Stimulated activated CD4-positive, alpha-beta T cell treated with anti-CD3 and anti-CD28 coated beads, Interleukin-12 subunit alpha, Interleukin-12 subunit beta, amount 100 ng/mL, for 4 hours (primary cell): ENCODE measurements at places on chromosomes 7 and 10.

- no peak for DNase-seq
Measured at GRCh38 chr7:110001254-110001938, 1089.5 kb upstream of the LRRN3 start.

DNA sequence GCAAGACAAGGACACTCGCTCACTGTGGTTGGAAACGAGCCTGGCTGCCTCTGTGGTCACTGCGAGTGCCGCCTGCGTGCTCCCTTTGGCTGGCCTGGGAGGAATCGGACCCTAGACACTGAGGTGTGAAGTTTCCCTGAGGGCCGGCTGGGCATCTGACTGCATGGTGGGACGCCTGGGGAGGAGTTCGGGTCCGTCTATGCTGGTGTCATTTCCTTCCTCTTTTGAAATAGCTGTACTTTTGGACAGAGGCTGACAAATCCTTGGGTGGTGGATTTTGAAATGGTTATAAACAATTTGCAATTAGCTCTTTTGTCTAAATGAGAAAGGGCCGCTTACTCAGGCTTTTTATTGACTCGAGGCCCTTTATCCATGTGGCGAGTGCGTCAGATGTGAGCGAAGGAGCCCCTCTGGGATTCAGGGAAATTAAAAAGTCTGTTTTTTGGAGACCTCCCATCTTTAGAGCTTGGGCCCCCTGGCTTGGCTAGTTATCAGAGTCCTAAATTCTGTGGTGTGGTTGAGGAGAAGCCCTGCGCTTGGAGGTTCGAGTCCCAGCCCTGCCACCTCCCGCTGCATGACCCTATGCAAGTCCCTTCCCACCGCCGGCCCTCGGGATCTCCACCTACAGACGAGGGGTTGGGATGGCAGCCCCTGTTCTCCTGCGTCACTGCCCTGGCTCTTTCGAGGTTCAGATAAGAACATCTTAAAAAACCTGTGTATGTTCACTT lies 147.1 kb downstream of the RGS10 start:
- DNase-seq = no peak

DNA sequence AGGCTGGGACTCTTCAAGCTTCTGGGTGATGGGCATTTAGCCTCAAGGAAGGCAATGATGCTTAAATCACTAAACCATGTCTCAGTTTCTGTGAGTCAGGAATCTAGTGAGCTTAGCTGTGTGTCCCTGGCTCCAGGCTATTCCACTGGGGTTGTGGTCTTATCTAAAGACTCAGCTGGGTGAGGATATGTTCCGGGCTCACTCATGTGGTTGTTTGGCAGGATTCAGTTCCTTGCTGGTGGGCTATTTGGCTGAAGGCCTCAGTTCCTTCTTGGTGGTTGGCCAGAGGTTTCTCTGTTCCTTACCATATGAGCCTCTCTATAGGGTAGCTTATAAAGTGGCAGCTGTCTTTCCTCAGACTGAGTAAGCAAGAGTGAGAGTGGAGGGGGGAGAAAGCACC lies 12.0 kb downstream of the EVX1 start:
- DNase-seq = no peak

- DNase-seq = no peak
Measured at GRCh38 chr7:35694161-35694783, 663 bp downstream of the HERPUD2 start.

- DNase-seq = no peak
Measured at GRCh38 chr7:127949769-127950222, 81.4 kb downstream of the LRRC4 start.

DNA sequence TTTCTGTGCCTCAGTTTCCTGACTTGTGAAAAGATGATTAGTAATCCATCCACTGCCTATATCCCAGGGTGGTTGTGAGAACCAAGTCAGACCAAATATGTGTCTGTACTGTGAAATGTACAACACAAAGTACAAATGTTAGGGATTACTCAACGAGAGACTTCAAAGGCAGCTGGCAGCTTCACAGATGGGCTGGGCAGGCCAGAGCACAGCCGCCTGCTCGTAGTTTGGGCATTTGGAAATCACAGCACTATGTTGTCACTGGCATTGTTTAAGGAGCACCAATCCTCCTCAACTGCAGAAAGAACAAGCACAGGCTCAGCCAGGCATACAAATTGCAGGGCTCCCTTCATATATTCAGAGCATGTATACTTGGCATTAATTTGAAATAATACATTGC lies 64.5 kb upstream of the C10orf90 start:
- DNase-seq = no peak

DNA sequence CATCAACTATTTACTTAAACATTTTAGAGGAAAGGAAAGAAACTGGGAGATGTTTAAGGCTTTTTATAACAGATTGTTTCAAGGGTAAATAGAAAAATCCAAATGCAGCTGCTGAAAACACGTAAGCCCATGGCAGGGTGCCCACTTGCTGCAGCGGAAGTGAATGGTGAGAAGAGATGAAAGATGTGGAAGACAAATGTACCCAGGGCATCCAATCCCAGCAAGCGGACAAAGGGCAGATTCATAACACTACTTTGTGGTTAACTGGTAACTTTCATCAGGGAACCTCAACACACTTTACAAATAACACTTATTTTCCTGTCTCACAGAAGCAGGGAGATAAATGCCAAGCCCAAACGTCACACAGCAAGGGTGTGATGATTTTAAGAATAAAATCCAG lies 358.4 kb downstream of the KCNMA1 start:
- DNase-seq = no peak

DNA sequence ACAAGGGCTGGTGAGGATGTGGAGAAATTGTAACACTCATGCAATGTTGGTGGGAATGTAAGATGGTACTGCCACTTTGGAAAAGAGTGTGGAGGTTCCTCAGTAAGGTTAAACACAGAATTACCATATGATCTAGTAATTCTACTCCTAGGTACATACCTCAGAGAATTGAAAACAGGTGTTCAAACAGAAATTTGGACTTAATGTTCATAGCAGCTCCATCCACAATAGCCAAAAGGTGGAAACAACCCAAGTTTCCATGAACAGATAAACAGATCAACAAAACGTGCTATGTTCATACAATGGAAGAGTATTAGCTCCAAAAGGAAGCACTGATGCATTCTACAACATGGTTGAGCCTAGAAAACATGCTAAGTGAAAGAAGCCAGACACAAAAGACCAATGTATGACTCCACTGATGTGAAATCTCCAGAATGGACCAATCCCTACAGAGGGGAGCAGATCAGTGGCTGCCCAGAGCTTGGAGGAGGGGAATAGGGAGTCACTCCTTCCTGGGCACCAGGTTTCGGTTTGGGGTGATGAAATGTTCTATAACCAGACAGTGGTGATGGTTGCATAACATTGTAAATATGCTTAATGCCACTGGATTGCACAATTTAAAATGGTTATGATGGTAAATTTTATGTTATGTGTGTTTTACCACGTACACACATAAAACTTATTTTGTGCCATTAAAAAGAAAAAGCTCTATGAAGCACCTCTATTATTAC lies 5.7 kb upstream of the WDR86 start:
- no peak for DNase-seq

GRCh38 chr7:8131694-8132605 lies 130.0 kb downstream of the ICA1 start:
- no peak for DNase-seq

DNA sequence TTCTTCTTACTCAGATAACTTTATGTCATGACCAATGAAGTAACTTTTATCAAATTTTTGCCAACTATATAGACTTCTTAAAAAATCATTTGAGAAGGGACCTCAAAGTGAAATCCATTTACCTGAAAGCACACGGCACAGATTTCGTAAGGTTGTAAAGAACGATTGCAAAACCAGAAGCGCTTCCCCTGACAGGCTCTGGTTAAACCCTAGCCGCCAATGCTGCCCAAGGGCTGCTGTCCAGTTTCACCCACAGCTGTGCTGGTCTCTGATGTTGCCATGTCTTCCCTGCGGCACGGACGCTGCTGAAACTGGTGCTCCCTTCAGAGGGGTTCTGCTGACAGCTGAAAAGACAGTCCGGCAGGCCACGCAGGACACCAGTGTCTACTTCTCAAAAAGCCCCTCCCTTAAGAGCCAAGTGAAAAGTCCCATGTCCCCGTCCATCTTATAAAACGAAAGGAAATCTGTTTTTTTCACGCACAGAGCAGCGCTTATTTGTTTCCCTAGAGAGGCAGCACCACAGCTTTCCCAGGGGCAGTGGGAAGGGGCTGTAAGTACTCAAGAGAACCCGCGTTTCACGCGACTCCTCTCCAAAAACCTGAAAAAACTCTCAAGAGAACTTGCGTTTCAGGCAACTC lies 32.5 kb downstream of the GNA12 start:
- no peak for DNase-seq

- DNase-seq = no peak
Measured at GRCh38 chr7:53541475-53541874, 506.0 kb downstream of the POM121L12 start.

DNA sequence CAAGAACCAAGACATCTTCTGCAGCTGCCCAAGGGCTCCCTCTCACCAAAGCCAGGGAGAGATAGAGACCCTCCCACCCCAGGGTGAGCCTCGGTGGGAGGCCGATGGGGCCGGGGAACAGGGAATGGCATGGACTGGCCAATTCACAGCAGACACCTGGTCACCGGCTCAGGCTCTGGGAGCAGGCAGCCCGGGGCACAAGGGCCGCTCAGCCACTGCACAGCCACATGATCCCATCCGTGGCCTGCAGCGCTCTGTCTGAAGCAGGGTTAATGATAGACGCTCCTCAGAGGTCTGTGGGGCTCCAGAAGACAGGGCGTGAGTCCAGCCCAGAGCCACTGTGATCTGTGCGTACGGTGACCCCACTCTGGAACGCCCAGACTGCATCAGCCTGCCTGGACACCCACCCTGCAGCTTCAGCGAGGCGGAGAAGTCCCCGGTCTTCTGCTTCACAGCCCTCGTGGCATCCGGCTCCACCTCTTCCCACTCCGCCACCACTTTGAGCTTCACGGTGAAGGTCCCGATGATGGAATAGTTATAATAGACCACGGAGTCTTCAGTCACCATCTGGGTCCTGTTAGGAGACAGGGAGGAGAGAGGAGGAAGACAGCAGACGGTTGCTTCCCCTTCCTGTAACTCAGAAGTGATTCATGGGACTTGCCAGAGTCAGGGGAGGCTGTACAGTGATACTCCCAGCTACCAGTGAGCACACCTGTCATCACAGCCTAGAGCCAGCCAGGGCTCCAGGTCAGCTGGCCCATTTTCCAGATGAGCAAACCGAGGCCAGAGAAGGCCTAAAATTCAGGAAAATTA lies 14.0 kb downstream of the TMEM130 start:
- no peak for DNase-seq

GRCh38 chr7:10571759-10572158 lies 401.9 kb upstream of the PHF14 start:
- no peak for DNase-seq

- DNase-seq = no peak
Measured at GRCh38 chr10:44843484-44843883, 67.7 kb upstream of the TMEM72 start.

DNA sequence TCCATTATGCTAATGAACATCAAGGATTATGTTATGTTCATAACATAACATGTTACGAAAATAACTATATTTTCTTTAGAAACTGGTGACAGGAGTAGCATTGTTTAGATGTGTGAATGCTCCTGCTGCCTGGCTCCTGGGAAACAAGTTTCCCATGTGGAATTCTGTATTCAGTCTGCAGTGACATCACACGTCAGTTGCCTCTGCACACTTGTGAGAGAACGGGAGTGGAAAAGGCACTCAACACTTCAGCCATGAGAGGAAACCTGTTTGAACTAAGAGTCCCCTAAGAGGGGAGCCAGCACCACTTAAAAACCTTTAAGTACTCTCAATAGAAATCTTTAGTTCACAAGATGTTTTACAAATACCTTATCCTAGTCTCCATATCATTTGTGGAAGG lies 140.3 kb upstream of the FAM20C start:
- no peak for DNase-seq

DNA sequence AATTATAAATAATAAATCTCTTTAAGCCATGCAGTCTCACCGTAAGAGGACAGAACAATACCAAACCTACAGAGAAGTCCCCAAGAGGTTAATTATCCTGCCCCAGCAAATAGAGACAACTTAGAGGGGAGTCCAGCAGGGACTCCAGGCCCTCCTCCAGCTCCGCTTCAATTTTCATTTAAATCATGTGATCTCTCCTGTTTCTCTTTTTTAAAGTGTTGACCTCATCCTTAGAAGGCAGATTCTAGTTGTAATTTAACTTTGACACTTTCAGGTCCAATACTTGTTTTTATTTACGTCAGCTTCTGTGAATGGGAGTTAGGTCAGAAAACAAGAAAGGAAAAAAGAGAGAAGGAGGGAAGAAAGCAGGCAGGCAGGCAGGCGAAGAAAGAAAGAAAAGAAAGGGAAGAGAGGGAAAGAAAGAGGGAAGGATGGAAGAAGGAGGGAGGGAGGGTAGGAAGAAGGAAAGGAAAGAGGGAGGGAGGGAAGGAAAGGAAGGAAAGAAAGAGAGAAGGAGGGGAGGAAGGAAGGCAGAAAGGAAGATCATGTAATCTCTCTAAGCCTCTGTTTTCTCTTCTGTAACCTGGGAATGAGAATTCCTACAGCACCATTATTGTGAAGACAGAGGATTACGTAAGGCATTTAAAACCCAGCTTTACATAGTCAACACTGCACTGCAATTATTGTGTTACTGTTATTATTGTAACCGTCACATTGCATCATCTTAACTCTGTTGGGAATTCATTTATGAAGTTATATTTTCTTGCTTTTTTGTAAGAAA lies 227.7 kb downstream of the SKIDA1 start:
- DNase-seq = no peak

- DNase-seq = no peak
Measured at GRCh38 chr10:72802763-72803505, 90.6 kb upstream of the OIT3 start.
